ENCODE measurements at places on chromosomes 12 and 14. TPM values are rescaled to one million over a fixed set of nuclear protein-coding genes. Genes with fewer than 3 reads are reported as not detected.

Gene SRGAP1
- 13.1 TPM for total RNA-seq

Gene DHRS1
- total RNA-seq, result 32.9 TPM

Gene NAB2
- total RNA-seq, result 48.3 TPM

Gene LRP1-AS
- total RNA-seq, result not detected

Gene C14orf132
- total RNA-seq, result 29.2 TPM

Gene FOXJ2
- 35.5 TPM for total RNA-seq

- no peaks in the 10 kb centered on the region for H3K27me3 ChIP-seq
- no peak overlapping the region for H3K27ac ChIP-seq
- H3K4me3 ChIP-seq, result no peak overlapping the region
- H3K4me1 ChIP-seq, result peaks cover 13% of the 10 kb centered on the region
Observed at GRCh38 chr12:53255996-53256395, 12.1 kb upstream of the ESPL1 start.

- DNase-seq, result no peak
- no peak overlapping the region for H3K4me3 ChIP-seq
- no peak overlapping the region for H3K27ac ChIP-seq
- peaks cover 25% of the 10 kb centered on the region for H3K36me3 ChIP-seq
- H3K4me1 ChIP-seq, result peaks cover 6% of the 10 kb centered on the region
Observed at GRCh38 chr12:132635076-132635955, 16.7 kb downstream of the P2RX2 start.

GRCh38 chr14:104657563-104658324 lies 31.7 kb upstream of the INF2 start:
- no peak overlapping the region for H3K4me3 ChIP-seq
- H3K36me3 ChIP-seq, result no peaks in the 10 kb centered on the region
- peaks cover 3% of the 10 kb centered on the region for H3K27me3 ChIP-seq

DNA sequence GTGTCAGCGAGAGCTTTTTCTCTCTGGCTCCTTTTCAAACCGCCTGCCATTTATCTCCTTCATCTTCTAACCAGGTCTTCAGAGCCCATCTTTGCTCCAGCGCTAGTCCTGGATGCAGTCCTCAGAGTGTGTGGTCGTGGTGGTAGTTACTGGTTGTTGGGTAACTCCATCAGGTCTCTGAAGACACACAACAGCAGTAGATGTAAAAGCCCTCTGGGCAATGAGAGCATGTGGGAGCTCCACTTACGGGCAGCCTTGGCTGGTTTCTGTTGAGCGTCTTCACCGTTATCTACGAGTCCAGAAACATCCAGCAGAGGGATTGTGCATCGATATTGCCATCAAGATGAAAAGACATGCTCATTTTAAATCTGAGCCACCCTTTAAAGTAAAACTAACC lies 61.2 kb downstream of the FBXL14 start:
- peaks cover 9% of the 10 kb centered on the region for H3K36me3 ChIP-seq
- peaks cover 7% of the 10 kb centered on the region for H3K4me1 ChIP-seq
- peak overlapping the region; percentile 27 for H3K27ac ChIP-seq
- peaks cover 65% of the 10 kb centered on the region for H3K27me3 ChIP-seq
- H3K4me3 ChIP-seq, result peak overlapping the region; percentile 83

DNA sequence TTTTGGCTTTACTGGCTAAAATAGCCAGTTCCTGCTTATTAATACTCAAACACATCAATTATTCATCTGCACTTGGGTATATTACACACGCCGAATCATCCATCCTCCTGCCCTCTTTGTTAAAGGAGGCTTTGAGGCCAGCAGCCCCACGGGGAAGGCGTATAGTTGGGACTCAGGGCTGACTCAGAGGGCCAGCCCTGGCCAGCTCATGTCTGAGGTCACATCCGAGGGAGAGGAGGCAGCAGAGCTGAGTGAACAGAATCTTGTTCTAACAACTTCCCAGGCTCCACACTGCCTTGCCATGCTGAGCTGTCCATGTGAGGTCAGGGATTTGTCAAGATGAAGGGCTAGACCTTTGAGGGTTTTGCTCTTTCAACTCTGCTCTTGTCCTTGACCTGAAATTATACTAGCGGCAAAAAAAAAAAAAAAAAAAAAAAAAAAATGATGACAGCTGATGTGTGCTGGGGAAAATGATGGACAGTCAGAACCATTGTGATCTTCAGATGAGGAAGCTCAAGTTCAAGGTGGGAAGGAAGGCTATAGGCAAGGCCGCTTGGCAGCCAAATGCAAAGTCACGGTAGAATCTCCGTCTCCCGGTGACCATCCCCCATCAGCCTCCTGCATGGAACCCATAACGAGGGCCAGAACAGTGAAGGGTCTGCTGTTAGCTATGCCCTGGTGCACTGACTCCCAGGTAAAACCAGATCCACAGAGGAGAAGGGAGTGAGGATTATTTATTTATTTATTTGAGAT lies 12.5 kb upstream of the MARK3 start:
- no peak overlapping the region for H3K27ac ChIP-seq
- peaks cover 6% of the 10 kb centered on the region for H3K4me1 ChIP-seq
- H3K4me3 ChIP-seq, result no peak overlapping the region
- no peak for DNase-seq
- H3K27me3 ChIP-seq, result no peaks in the 10 kb centered on the region

- peaks cover 19% of the 10 kb centered on the region for H3K4me1 ChIP-seq
- peak overlapping the region; percentile 9 for H3K27ac ChIP-seq
- no peak overlapping the region for H3K4me3 ChIP-seq
- no peaks in the 10 kb centered on the region for H3K36me3 ChIP-seq
- no peak for DNase-seq
- no peaks in the 10 kb centered on the region for H3K27me3 ChIP-seq
Observed at GRCh38 chr14:68283378-68284123, 464.0 kb downstream of the RAD51B start.

DNA sequence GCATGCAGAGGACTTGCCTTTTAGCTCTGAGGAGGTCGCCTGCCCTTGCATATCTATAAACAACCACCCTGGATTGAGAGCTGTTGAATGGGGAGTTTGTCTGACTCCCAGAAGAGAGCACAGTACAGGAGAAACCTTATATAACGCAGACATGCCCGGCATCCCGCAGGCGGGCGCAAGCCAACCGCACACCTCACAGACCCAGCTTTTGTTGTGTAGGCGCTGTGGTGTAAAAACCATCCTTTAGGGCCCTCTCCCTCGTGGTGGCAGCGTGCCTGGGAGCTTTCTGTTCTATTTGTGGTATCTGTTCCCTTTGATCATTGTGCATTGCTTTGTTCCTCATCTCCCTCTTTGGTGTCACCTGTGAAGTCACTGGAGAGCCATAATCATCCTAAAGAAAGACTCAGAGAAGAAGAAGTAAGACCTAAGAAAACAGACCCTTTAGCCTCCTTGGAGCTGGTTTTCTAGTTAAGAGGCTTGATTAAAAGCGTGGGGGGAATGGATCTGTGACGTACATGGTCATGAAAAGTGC lies 77.7 kb downstream of the ETV6 start:
- peaks cover 34% of the 10 kb centered on the region for H3K36me3 ChIP-seq
- peaks cover 21% of the 10 kb centered on the region for H3K4me1 ChIP-seq
- H3K27me3 ChIP-seq, result no peaks in the 10 kb centered on the region
- peak overlapping the region; percentile 3 for H3K27ac ChIP-seq
- no peak for DNase-seq

- H3K27me3 ChIP-seq, result no peaks in the 10 kb centered on the region
- DNase-seq, result no peak
- no peaks in the 10 kb centered on the region for H3K4me1 ChIP-seq
- H3K4me3 ChIP-seq, result no peak overlapping the region
- H3K27ac ChIP-seq, result no peak overlapping the region
- peaks cover 4% of the 10 kb centered on the region for H3K36me3 ChIP-seq
Observed at GRCh38 chr14:83566567-83566966, 1963.4 kb upstream of the FLRT2 start.

- no peaks in the 10 kb centered on the region for H3K36me3 ChIP-seq
- H3K27ac ChIP-seq, result peak overlapping the region; percentile 16
- H3K4me3 ChIP-seq, result peak overlapping the region; percentile 4
- peaks cover 21% of the 10 kb centered on the region for H3K4me1 ChIP-seq
- no peak for DNase-seq
- peaks cover 19% of the 10 kb centered on the region for H3K27me3 ChIP-seq
Observed at GRCh38 chr12:116319233-116319897, 41.9 kb upstream of the MED13L start.

- no peaks in the 10 kb centered on the region for H3K36me3 ChIP-seq
- peaks cover 22% of the 10 kb centered on the region for H3K27me3 ChIP-seq
- no peak for DNase-seq
- H3K27ac ChIP-seq, result no peak overlapping the region
- no peak overlapping the region for H3K4me3 ChIP-seq
- H3K4me1 ChIP-seq, result peaks cover 13% of the 10 kb centered on the region
Observed at GRCh38 chr14:56528927-56529326, 50.7 kb upstream of the TMEM260 start.

- H3K36me3 ChIP-seq, result no peaks in the 10 kb centered on the region
- no peak overlapping the region for H3K4me3 ChIP-seq
- peaks cover 7% of the 10 kb centered on the region for H3K27me3 ChIP-seq
- DNase-seq, result no peak
- H3K27ac ChIP-seq, result no peak overlapping the region
Observed at GRCh38 chr14:90161129-90161528, 95.2 kb upstream of the PSMC1 start.

DNA sequence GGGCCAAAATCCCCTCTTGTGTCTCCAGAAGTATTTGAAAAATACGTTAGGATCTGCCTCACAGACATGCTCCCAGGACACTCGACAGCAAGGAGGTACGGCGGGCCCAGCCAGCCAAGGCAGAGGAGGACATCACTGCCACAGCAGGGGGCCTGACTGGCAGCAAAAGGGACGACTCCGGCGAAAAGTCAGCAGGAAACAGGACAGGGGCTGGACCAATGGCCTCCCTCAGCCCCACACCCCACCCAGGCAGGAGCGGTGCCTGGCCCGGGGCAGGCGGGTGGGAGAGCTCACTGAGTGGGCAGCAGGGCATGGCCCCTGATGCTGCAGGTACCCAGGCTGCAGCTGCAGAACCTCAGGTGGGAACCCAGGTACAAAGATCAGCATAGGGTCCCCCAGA lies 17.8 kb downstream of the BRF1 start:
- H3K4me1 ChIP-seq, result peaks cover 18% of the 10 kb centered on the region
- DNase-seq, result no peak
- no peak overlapping the region for H3K27ac ChIP-seq
- no peak overlapping the region for H3K4me3 ChIP-seq

Data from type B pancreatic cell (in vitro differentiated cells).